ENCODE measurements at places on chromosomes 6 and 20.

DNA sequence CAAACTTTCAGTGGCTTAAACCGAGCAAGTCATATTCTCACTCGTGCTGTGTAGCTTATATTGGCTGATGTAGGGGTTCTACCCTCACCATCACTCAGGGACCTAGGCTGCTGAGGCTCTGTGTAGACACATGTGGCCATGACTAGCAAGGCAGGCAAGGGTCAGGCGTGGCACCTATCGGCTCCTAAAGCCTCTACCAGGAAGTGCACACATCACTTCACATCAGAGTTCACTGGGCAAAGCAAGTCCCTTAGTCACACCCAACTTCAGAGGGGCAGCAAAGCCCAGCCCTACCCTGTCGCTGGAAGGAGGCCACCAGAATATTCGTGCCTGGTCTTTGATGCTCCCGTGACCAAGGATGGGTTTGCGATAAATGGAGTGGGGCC is 42.9 kb downstream of the PPP1R14C start:
- DNase-seq: no peak

DNA sequence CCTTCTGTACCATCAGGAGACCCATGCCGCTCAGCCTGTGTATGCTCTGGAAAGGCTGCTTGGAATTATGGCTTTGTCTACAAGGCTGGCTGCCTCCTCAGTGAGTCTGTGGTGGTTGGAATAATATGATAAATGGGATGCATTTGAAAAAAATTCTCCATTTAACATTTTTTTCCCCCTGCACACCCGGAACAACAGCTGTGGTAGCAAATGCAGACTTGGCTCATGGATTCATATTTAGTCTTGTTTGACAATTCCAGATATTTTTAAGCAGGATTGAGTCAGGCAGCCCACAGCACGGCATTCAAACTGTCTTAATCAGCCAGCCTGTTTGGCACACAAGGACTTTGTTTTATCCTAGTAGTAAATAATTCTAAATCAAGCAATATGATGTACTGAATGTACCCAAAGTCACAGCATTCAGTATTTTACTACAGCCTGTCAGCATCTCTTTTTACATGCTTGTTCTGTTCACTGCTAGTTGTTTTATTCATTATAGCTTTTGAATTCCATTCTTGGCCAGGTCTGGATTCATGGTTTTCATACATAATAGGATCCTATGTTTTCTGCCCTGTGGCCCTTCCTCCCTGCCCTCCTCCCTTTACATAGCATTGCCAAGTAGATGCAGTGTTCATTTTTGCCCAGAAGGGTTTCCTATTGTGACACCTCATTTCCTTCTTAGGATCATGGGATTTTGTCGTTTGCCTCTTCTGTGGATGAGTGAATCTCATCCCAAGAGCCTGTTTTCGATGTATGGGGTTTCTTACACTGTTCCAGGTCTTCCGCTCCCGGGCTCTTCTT is 68.1 kb downstream of the LRRC1 start:
- no peak for DNase-seq

DNA sequence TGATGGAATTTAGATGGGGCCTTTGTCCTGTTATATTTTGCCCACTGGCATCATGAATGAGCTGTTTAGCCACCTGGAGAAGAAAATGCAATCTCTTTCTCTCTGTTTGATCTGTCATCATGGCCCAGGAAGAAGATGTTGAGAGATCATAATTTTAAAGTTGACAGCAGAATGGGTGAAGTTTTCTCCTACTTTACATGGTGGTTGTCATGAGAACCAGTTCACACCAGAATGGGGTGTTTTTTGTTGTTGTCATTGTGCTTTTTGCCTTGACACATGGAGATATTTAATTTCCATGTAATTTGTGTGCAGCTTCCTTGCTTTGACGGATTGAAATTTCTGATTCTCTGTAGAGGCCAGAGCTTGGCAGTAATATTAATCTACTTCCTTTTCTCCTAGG is 122.5 kb downstream of the FARS2 start:
- no peak for DNase-seq

- no peak for DNase-seq
Measured at GRCh38 chr20:2756056-2756611, 44.3 kb downstream of the CPXM1 start.

GRCh38 chr6:100468016-100468622 is 3.4 kb upstream of the SIM1 start:
- DNase-seq: no peak

DNA sequence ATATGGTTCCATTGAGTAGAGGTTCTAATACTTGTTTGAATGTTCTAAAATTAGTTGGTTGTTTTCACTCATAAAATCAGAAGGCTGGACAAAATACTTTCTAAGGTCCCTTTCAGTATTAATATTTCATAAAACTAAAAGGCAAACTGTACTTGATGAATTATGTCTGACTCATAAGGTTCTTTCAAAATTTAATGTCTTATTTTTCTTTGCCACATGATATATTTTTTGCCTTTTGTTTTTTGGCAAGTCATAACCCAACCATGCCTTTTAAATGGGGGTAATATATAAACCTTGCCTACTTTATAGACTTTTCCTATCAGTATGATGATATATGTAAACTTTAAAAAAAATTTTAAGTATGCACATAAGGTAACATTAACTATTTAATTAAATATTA is 244.7 kb downstream of the PTPRK start:
- DNase-seq: no peak

GRCh38 chr20:1955217-1955616 is 38.6 kb downstream of the PDYN start:
- no peak for DNase-seq

- DNase-seq: peak; percentile 67
Measured at GRCh38 chr6:87473419-87473903, 687 bp downstream of the SLC35A1 start.

DNA sequence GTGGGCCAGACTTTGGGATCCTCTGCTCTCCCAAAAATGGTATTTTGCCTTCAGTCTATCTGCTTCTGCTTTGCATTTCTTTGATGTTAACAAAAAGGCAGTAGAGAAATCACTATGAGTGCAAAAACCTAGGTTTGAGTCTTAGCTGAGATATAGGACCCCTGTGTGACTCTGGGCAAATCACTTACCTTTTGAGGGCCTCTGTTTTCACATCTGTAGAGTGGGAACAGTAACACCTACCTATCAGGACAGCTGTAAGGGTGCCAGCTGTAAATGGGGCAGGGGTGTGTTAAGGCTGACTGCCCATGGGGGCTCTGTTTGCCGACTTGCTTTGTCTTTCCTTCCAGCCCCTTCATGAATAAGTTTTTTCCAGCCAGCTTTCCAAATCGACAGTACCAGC is 30.4 kb downstream of the HM13 start:
- no peak for DNase-seq

DNA sequence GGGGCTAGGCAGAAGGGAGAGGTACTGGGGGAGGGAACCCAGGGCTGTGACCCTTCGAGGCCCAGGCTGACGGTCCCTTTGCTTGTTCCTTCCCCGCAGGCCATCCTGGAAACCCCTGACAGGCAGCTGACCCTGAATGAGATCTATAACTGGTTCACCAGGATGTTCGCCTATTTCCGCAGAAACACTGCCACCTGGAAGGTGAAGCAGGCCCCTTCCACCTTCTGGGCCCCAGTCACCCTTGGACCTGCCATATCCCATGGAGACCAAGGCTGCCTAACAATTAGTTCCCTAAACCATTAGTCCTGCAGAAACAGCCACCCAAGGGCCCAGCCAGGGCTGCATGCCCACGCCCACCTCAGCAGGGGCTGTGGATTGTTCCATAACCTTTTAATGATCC is 44.9 kb downstream of the FOXP4 start:
- DNase-seq: no peak

DNA sequence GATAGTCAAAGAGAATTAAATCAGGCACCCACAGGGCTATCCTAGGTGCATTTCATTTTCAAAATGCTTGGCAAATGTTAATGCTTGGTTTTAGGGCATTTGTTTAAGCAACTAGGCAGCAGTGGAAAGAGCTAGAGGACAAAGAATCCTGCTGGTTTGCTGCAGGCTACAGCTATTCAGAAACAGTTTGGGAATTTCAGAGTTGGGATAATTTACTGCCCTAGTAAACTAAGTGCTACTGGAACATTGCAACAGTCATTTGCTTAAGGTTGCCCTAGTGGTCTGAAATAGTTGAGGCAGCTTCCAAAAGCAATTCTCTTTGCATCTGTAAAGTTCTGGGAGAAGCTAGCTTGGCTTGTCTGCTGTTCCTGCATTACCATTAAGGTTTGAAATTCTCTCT is 312.7 kb downstream of the LAMA2 start:
- no peak for DNase-seq

DNA sequence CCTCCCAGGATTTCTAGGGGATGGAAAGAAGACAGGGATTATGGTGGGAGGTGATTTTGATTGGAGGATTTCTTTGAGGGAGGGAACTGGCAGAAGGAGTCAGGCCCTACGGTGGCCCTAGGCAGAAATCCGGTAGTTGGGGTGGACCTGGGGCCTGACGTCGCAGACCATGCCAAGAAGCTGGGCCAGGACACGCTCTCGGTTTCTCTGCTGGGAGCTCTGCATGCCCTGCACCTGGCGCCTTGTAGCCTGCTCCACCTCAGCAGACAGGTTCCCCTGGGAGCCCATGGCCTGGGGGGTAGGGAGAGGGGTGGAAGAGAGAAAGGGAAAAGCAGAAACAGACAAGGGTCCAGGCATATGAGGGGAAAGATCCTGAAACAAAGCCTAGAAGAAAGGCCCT is 1.1 kb downstream of the ATP6V1G2 start:
- no peak for DNase-seq
